NCI-H69 (cell line): ENCODE measurements at places on chromosomes 13 and 19.

GRCh38 chr19:916645-917322 is 349 bp upstream of the KISS1R start:
- DNase-seq, result peak; percentile 75

DNA sequence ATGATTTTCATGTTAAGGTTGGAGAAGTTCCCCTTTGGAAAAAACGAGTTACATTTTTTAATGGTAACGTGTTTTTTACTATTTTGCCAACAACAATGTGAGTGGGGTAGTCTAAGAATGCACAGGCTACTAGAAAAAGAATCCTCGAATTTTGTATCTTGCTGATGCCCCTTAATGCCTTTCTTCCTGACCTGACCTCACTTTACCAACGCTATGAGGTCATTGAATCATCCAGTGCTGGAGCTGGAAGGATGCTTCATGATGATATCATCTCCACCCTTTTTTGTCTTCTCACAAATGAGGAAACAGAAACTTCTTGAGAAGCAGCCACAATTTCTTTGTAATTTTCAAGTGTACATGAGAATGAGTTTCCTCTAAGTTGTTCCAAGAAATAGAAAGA is 8.2 kb upstream of the UBL3 start:
- no peak for DNase-seq

GRCh38 chr19:18232540-18233223 is 6.4 kb upstream of the PDE4C start:
- peak; percentile 88 for DNase-seq

- no peak for DNase-seq
Observed at GRCh38 chr19:48085904-48086864, 24.4 kb downstream of the PLA2G4C start.

DNA sequence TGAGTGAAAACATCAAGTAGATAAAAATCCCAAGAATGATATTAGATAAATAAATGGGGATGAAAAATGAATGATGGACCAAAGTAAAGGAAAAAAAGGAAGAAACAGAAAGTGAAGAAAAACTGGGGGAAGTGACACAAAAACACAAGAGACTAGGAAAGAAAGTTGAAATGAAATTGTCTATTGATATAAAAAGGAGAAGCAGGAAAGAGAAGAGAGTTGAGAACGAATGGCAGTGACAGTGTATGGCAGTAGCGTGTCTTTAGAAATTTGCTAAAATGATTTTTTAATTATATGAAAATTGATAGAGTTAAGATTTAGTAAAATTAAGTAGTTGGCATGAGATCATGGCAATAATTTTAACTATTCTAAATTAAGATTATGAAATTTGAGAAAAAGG is 36.3 kb upstream of the SGCG start:
- DNase-seq, result no peak

DNA sequence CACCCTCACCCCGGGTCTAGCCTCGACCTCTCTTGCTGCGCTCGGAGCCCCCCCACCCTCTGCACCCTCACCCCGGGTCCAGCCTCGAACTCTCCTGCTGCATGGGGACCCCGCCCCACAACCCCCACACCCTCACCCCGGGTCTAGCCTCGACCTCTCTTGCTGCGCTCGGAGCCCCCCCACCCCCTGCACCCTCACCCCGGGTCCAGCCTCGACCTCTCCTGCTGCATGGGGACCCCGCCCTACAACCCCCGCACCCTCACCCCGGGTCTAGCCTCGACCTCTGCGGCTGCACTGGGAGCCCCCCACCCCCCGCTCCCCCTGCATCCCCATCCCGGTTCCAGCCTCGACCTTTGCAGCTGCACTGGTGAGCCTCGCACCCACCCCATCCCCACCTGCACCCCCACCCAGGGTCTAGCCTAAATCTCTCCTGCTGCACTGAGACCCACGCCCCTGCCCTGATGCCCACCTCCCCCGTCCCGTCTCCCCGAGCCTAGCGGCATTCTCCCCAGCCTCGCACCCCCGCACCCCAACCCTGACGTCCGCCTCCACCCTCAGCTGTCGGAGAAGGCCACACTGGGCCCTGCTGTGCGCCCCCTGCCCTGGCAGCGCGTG is 1.8 kb downstream of the CFD start:
- no peak for DNase-seq

- no peak for DNase-seq
Observed at GRCh38 chr13:75860935-75861334, 224.8 kb downstream of the LMO7 start.

DNA sequence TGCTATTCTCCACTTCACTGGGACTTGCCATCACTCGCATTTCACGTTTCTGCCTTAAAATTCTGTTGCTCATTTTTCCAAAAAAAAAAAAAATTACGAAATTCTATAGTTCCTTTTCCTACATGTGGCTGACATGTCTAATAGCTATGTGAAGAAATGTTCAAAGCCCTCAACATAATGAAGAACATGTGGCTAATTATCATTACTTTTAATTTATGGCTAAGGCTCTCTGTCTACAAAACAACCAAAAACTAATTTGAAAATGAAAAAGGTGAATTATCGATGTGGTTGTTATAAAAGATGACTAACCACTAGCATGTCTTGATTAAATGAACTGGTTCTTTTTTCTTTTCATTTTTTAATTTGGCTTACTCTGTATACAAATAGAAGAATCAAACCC is 940.0 kb downstream of the EFNB2 start:
- no peak for DNase-seq

DNA sequence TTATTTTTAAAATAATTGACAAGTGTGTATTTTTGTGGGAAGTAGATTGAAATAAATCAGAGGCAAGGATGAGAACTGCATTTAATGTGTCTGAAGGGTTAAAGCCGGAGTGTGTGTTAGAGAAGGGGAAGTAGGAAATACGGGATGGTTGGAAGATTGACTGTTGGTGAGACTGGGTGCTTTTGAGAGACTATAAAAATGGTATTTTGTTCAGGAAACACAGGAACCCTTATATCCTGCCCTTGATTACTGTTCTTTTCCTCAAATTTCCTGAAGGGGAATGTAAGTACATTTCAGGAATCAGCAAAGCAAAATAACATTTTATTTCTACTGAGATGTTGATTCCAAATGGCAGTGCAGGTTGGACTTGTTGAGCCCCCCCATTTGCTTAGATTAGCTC is 15.1 kb downstream of the IFT88 start:
- no peak for DNase-seq

GRCh38 chr19:43812688-43813087 is 10.4 kb upstream of the LYPD5 start:
- no peak for DNase-seq

DNA sequence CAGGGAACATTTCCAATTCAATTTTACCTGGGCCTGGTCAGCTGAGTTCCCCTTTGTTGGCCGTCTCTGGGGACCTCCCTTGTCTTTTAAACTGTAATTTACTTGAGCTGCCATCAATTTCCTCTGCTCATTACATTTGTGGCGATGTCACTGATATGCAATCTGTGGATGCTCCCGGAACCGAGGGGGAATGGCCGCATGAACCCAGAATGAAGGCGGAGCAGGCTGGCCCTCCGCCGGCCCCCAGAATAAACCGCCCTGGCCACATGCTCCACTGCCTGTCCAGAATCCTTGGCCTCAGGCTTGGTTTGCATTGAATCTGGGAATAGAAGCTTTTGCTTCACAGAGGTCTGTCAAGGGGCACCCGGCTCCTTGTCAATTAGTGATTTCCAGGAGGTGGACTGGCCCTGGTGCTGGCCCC is 276.8 kb downstream of the TEX29 start:
- peak; percentile 96 for DNase-seq

- DNase-seq, result peak; percentile 60
Observed at GRCh38 chr19:35267353-35267817, 1.4 kb upstream of the USF2 start.

DNA sequence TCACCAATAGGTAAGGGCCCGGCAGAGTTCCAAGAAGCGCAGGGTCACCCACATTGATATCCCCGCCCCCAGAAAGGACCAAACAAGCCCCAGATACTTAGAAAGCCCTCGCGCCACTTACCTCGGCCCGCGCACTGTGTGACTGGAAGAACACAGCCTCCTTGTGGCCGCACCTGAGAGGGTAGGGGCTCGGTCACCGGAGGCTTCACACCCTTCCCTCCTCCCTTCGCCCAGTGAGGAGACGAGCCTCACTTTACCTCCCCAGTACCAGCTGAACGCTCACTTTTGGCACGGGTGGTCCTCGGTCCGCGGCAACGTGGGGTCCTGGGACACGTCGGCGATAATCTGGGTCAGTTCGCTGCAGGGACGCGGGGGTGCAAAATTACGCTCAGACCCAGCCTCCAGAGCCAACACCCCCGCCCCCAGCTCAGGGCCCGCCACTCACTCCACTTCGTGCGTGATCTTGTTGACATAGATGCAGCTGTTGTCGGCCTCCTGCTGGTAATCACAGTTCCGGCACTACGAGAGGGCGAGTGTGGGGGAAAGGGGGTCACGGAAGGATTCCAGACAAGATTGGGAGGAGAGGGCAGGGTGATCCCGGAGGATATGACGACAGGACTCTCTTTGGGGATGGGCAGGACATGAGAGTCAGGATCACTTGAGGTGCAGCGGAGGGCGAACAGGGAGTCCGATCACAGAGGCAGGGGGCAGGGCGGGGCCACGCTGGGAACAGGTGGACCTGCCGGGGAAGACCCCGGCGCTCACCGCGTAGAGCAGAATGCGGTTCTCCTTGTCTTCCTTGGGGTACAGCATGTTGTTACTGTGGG is 568 bp downstream of the POLR2I start:
- peak; percentile 75 for DNase-seq

- peak; percentile 89 for DNase-seq
Observed at GRCh38 chr19:14433554-14434501, 722 bp downstream of the PKN1 start.

DNA sequence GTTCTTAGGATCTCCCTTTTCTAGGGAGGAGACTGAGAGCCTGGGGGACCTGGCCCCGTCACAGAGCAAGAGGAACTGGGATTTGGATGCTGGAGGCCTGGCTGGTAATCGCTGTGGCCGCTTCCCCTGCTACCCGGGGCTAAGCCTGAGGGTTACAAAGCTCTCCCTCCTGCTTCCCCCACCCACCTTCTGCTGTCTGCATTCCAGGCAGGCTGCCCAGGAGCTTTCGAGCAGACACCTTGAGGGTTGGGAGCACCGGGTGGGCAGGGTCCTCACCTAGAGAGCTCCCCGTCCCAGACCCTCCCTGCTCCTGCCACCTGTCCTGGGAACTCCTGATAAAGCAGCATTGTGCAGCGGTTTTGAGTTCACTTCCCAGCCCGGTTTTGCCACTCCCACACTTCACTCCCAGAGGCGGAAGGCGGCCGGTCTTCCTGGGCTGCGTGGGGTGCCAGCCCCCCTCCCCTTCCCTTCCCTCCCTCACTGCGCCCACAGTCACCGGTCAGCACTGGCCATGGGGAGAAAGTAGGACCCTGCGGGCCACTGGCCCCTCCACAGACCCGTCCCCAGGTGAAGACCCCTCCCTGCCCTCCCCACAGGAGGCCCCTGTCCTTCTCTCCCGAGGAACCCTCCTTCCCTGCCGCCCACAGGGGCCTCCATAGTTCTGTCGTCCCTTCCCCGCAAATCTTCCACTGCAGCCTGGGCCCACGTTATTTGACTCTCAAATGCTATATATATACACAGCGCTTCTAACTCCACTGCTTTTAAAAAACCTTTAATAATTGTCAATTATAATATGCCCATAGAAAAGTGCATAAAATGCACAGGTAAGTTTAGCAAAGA is 8.1 kb downstream of the PAK4 start:
- DNase-seq, result no peak

DNA sequence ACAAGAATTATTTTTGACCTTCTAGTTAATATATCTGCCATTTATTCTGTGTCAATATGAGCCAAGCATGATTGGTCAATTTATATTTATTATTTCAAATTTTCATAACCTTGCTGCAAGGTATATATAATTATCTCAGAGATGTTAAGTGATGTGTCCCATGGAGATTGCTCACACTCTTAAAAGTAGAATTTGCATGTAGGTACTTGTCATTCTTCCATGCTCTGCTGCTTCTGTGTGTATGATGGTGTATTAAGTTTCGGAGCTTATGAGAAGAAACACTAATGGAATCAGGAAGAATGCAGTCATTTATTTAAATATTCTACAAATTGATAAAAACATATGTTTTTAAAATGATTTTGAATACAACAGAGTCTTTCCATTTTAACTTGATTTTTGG is 586.8 kb upstream of the MIR17HG start:
- DNase-seq, result peak; percentile 90

- peak; percentile 24 for DNase-seq
Observed at GRCh38 chr19:44850641-44851109, 4.6 kb downstream of the NECTIN2 start.

DNA sequence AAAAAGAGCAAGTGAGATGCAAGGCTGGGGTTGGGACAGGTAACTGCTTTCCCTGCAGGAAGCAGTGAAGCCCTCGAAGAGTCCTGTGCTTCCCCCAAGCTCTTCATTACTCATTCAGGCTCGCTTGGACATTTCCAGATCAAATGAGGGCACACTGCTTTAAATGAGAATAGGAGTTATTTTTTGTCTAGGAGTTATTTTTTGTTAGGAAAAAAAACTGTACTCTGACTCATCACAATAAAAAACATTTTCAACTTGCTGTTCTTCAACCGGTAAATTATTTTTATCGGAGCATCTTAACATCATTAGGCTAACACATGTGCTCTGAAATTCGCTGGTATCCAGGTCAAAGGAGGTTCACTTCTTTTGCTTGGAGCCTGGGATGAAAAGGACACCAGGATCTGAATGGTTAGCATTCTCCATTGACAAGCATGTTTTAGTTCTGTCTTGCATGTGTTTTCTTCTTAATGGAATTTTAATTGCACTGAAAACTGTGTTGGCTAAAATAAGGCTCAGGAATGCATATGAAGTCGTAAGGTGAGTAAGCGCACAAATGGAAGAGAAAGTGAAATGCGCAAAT is 80.7 kb upstream of the STK24 start:
- no peak for DNase-seq

- no peak for DNase-seq
Observed at GRCh38 chr19:38547421-38547820, 70.3 kb downstream of the MAP4K1 start.

- no peak for DNase-seq
Observed at GRCh38 chr19:16118489-16119033, 6.9 kb downstream of the RAB8A start.

DNA sequence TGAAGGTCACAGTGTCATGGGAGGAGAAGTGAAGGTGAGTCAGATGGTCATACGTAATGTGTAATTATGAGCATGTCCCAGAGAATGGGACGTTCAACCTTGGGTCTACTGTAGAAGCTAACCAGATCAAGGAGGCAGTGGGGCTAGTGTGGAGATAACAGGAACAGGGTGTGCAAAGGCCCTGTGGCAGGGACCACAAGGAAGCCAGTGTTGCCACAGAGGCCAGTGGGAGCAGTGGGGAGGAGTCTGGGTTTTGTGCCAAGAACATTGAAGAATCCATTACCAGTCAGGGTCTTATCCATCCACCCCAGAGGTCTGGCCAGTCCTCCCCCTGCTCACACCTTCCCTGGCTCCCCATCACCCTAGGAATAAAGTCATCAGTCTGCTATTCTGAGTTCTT is 3.3 kb downstream of the MRPL4 start:
- no peak for DNase-seq

- DNase-seq, result peak; percentile 51
Observed at GRCh38 chr13:94713561-94714182, 1.3 kb upstream of the SOX21 start.

- peak; percentile 88 for DNase-seq
Observed at GRCh38 chr13:43805071-43805468, 18.3 kb upstream of the ENOX1 start.

- peak; percentile 27 for DNase-seq
Observed at GRCh38 chr19:1799695-1800342, 12.3 kb downstream of the ATP8B3 start.

GRCh38 chr13:97953376-97953970 is at the start of gene IPO5:
Gene IPO5, plus strand, starts transcription at chr13:97953675. Its CDS starts 23,022 bp downstream, at chr13:97976697.
- DNase-seq, result no peak
